ENCODE measurements at places on chromosomes 12 and 14.

- no peak for DNase-seq
Observed at GRCh38 chr12:24902511-24903328, 46.2 kb downstream of the BCAT1 start.

DNA sequence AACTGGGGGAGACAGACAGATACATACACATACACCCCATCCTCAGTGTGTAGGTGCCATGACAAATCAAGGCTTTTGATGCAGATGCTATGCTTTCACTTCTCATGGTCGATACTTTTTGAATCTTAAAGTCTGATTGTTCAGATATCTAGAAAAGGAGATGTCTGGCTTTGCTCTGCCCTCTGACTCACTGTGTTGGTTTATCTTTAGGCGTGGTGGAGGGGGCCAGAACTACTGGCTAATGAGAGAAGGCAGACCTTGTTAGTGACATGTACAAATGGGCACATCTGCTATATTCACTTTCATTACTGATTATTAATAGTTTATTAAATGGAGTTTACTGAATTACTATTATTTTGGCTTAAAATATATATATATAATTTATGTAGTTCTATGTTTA lies 444.3 kb upstream of the RGS6 start:
- no peak for DNase-seq

DNA sequence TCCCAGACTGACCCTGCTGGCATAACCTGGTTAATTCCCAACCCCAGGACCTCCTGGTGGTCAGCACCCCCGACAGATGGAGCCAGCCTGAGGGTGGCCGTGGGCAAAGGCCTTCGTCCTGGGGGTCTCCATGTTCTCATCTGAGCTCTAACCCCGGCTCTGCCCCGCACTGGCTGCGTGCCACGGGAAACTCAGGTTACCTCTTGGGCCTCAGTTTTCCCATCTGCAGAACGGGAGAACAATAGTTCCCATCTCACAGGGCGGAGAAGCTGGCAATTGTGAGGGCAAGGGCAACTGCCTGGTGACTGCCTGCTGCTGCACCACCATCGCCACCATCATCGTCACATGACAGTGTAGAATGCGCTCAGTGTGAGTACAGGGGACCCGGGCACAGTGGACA lies 77.9 kb downstream of the RFLNA start:
- no peak for DNase-seq

- DNase-seq, result no peak
Observed at GRCh38 chr12:95014554-95014953, 11.1 kb upstream of the NDUFA12 start.
